Urinary bladder (tissue), 4 donors: ENCODE measurements at places on chromosomes 7 and 10. TPM values are rescaled to one million over a fixed set of nuclear protein-coding genes. Genes with fewer than 3 reads are reported as not detected.

DNA sequence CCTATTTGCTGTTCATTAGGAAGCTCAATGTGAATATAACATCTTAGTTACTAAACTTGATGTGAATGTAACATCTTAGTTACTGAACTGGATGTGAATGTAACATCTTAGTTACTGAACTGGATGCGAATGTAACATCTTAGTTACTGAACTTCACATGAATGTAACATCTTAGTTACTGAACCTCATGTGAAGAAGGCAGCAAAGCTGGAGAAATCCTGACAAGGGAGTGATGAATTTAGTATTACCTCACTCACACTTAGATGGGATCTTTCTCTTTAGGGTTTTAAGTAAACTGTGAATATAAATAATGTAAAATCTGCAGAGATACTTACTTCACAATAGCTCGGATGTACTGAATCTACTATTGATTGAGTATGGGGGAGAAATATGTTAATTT is 73.6 kb downstream of the ETV1 start:
- DNase-seq = no peak

GRCh38 chr10:91313796-91314485 is 93.5 kb downstream of the PCGF5 start:
- no peak for DNase-seq

The NACAD gene
- polyA plus RNA-seq = 7.7 TPM

The PIP gene
- polyA plus RNA-seq = not detected

The CACUL1 gene
- 11.0 TPM for polyA plus RNA-seq

DNA sequence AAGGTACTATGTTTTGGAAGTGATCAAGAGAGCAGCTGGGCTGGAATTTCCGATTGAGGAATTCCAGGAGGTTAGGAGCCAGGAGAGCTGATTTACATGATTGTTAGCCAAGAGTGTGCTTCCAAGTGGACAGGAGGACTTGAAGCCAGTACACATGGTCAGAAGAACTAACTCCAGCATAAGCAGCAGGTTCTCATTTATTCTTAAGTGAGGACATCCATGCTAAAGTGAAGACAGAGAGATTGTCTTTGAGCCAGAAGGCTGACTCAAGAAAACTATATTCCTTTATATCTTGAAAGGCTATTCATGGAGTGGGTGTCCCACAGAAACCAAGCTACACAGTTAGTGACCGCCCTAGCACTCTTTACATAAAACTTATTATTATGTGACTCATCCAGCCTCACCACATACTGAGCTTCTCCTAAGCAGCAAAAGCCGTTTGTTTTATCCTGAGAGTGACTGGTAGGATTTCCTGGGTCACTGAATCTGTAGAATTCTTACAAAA is 56.7 kb upstream of the SEMA3A start:
- DNase-seq = no peak

GRCh38 chr7:105672801-105673200 is 91.5 kb upstream of the EFCAB10 start:
- no peak for DNase-seq

GRCh38 chr7:46707973-46708372 is 786.9 kb upstream of the IGFBP3 start:
- no peak for DNase-seq

GRCh38 chr7:70153933-70154332 is 555.7 kb downstream of the AUTS2 start:
- DNase-seq = no peak

DNA sequence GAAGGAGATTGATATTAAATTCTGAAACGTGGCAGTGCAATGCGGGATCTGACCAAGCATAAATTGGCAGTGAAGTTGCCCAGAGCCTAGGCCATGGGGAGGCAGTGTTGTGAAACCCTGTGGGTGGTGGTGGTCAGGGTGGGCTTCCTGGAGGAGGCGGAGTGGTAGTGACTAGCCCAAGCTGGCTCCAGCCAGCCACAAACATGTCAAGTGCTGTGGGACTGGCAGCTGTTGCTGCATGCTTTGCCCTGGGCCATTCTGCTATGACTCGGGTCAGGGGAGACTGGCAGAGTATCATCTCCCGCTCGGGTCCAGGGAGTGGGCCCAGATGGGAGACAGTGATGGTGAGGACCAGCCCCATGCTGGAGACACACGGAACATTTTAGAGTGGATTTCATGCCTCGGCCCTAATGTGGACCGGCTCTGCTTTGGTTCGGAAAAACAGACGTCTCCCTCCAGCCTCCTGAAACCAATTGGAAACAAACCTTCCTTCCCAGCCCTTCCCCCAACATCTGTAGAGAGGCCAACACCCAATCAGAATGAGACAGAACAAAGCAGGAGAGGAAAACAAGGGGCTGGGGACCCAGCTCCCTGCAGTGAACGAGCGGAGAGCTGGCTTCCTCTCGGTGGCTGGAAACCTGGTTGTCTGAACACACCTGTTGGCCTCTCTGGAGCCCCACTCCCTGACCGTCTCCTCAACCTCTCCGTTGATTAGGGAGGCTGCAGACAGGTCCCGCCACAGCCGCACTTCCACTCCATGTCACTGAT is 58.2 kb downstream of the TMEM270 start:
- DNase-seq = no peak

DNA sequence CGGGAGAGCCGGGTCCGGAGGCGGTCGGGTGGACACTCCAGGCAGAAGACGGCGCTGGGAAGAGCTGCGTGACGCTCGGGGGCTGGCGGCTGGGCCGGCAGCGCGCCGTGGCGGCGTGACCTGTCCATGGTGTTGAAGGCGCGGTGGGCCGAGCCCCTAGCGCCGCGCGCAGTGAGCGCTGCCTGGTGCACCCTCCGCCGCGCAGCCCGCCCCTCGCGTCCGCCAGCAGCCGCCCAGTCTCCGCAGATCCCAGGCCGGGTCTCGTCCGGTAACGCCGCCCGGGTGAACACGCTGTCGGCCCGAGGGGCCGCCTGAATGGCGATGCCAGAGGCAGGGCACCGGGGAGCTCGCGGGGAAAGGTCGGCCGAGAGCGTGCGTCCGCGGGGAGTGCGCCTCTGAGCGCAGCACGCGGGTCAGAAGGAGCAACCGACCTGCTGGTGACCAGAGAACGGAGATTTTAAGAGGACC is 657 bp upstream of the TMEM178B start:
- DNase-seq = no peak

The ZNF853 gene
- 13.2 TPM for polyA plus RNA-seq

DNA sequence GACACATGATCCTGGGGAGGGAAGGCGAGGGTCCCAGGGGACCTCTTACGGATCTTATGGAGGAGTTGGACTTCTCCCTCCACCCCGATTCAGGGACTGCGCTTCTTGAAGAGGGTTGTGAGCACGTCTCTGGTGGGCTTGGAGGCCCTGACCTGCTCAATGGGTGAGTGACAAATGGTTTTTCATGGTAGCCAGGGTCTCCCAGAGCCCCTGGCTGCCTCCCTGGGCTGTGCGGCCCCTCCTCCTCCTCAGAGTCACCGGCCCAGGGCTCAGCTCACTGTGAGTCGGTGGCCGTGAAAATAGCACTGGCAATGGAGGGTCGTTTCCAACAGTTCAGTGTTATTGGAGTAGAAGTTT is 26.6 kb downstream of the INPP5A start:
- DNase-seq = no peak

The TMEM213 gene
- not detected for polyA plus RNA-seq

- DNase-seq = no peak
These were observed 29.3 kb downstream of the PRSS2 start for GRCh38 chr7:142800088-142800487.

- no peak for DNase-seq
These were observed 6.5 kb upstream of the HERPUD2 start for GRCh38 chr7:35701287-35701900.

DNA sequence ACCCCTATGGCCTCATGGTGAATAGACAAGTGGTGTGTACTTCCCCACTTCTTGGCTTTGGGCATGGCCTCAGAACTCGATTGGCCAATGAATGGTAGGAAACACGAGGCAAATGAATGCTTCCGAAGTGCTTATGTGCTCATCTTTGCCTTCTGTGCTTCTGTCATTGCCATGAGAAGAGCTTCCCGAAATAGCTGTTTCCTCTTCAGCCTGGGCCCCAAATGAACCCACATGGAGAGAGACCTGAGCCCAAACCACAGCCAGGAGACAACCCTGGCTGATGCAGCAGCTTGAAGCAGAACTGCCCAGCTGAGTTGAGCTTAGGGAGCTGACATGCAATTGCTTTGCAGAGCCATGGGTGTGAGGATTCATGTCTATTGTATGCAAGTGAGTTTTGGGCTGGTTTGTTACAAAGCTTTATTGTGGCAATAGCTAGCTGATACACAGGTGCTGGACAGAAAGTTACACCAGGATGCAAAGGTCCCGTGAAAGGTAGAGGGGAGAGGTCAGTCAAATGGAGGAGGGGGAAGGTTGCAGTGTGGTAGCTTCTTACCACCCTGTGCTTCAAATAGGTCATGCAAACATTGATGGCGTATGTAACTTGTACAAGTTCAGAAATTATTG is 328.2 kb downstream of the PLXNA4 start:
- no peak for DNase-seq

GRCh38 chr7:131032786-131033185 is 294.9 kb upstream of the MKLN1 start:
- no peak for DNase-seq

The ARID5B gene
- polyA plus RNA-seq = 23.5 TPM

DNA sequence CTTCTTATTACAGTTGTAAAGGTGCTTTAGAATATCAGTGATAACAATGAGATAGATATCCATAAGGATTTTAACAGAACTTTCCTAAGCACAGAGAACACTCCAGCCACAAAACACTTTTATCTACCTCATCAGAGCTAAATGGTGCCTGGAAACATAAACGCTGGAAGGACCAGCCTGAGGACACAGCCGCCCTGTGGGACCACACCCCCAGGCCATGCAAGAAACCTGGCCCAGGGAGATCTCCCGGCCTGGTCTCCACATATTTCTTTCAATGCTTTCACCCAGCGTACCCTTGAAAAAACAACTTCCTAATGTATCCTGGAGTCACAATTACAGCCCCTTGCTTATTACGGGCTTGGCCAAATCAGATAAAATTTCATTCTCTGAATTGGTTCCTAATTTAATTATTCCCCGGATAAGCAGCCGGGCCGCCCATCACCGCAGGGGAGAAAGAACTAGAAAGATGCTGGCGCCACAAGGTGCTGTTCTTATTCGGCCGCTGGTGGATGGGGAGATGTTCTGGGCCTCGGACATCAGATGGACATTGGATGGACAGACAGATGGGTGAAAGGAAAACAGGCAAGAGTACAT is 11.8 kb downstream of the CHST15 start:
- DNase-seq = no peak

DNA sequence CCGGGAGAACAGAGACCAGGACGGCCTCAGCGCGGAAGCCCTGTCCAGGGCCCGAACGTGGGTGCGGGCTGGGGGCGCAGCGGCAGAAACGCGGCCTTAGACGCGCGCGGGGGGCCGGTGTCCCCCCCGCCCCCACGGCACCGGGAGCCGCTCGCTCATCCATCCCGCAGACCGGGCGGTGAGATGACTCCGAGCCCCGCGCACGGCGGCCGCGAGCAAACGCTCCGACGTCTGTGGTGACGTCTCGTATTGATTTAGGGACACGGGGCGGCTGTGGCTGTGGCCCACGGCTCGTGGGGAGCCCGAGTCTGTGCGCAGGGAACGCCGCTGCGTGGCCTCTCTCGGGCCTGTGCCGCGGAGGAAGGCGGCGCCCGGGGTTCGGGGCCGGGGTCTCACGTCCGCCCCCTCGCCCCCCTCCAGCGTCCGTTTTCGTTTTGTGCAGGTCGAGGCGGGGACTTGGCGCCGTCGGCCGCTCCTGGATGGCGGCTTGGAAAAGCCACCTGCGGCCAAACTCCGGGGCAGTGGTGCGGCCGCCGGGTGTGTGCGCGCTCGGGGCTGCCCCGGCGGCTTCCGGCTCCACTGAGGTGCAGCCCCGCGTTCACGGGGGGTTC is 1.0 kb upstream of the NKX6-2 start:
- no peak for DNase-seq

GRCh38 chr10:1552881-1553670 is 184.2 kb downstream of the ADARB2 start:
- no peak for DNase-seq

GRCh38 chr7:28865601-28866144 is 92.5 kb downstream of the TRIL start:
- no peak for DNase-seq

- DNase-seq = no peak
These were observed 47.5 kb upstream of the DMBT1 start for GRCh38 chr10:122513053-122513452.

- no peak for DNase-seq
These were observed 134.8 kb upstream of the BMPER start for GRCh38 chr7:33770576-33770975.
